NCI-H69 (cell line): ENCODE measurements at places on chromosomes 11 and 22.
A peak's percentile ranks its signal among the peaks of the same experiment; 100 is the strongest.

DNA sequence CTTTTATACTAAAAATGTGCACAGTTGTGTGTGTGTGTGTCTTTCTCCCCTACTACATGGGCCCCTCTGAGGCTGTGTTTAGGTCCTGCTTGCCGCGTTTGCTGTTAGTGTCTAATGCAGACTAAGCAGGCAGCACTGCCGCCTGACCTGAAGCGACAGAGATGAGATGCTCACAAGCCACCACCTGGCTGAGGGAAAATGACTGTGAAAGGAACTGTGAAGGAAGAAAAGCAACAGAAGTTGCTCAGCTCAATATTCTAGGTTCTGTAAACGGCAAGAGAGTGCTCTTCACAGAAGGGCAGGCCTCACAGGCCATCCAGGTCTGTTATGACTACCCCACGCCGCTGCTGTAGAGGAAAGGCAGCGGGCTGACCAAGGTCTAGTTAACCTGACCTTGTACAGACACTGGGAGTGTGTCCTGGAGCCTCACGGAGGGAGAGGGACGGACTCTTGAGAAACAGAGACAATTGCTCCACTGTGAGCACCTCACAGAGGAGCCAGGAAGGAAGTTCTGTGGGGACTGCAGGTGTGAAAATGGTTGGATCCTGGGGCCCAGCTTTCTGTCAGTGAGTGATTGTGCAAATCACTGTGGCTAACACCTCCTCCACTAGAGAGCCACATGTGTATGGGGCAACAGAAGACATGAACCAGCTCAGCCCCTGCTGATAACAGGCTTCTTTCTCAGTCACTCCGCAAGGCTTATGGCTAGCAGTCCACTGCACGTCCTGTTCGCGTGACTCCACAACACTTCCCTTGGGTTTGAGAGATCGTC, 31.3 kb upstream of the YPEL1 start:
- no peak for DNase-seq

DNA sequence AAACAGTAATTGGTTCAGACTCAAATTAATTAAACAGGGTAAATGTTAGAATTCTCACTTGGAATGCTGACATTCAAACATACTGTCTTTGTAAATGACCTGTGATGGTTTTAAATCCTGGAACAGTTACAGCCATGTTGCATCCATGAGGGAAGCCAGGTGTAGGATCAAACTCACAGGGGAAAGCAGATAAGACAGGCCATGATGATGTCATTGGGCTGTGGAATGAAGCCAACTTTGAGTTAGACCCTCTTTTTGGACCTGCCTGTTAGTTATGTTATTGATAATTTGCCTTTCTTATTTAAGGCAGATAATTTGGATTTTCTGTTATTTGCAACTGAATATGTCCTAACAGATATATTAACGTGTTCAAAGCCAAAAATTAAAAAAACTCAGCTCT, 39.3 kb upstream of the ABTB2 start:
- DNase-seq = peak; percentile 37

DNA sequence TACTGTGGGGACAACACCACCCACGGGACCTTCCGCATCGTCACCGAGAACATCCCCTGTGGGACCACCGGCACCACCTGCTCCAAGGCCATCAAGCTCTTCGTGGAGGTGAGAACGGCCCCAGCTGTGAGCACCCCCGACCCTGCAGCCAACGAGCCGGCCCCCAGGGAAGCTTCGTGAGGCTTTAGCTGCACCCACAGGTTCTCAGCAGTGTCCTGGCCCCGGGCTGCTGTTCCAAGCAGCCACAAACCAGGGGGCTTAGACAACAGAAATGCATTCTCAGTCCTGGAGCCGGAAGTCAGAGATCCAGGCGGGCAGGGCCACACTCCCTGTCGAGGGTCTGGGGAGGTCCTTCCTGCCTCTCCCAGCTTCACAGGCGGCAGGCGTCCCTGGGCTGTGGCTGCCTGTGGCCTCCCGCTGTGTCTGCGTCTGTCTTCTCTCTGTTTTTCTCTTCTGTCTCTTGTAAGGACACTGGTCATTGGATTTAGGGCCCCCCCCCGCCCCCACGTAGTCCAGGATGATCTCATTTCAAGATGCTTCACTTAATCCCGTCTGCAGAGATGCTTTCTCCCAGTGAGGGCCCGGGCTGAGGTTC, 12.5 kb downstream of the MUC5B start:
- DNase-seq = no peak

- DNase-seq = no peak
Observed at GRCh38 chr22:37234736-37235711, 9.0 kb downstream of the RAC2 start.

DNA sequence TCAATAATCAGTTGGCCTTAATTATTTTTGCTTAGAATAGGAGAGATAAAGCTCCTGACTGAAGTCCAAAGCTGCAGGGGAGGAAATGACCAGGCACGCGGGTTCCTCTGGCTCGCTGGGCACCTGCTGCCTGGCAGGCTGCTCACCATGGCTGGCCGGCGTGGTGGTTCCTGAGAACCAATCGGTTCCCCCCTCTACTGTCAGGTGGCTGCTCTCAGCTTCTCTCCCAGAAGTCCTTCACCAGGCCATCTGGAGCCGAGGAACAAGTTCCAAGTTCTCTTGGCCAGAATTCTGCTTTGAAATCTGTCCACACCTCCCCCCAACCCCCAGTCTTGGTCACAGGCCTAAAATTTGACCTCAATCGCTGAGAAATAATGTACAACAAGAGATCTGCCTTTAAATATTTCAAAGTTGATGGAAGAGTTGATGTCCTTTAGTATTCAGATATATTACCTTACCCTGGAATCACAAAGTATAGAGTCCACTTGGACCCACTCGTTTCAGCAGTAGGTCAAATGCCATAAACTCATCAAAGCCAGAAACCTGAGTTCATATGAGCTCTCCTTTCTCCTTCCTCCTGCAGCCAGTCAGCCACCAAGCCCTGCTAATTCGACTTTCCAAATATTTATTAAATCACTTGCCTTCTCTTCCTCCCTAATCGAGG, 25.2 kb downstream of the EXPH5 start:
- DNase-seq = no peak

DNA sequence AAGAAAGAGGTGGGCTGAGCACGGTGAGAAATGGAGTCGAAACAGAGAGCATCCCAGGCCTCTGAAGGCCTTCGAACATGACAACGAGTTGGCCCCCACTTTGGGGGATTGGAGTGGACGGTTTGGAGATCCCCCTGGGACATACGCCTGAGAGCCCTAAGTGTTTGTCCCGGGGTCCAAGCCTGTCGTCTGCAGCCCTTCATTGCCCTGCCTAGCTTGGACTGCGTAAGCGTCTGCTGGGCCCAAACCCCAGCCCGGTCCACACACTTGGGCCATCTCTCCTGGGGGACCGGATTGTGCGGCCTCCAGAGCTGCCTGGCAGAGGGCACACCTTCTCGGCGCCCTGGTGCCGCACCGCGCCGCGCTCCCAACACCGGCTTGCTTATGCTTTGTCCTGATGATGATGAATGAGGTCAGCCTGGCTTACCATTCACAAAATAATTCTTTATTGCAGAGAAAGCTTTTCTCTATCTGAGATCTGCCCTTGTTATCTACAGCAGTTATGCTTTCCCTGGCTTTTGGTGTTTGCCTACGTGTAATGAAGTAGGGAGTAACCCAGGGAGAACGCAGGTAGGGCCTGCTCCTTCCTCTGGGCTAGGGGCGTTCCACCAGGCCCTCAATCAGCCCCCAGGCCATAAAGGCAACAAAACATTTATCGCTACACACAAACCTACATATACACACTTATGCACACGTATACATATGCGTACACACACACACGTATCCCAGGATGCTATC, 85.9 kb upstream of the PPARA start:
- DNase-seq = peak; percentile 89

- no peak for DNase-seq
Observed at GRCh38 chr22:43390872-43391271, 20.9 kb upstream of the MPPED1 start.

DNA sequence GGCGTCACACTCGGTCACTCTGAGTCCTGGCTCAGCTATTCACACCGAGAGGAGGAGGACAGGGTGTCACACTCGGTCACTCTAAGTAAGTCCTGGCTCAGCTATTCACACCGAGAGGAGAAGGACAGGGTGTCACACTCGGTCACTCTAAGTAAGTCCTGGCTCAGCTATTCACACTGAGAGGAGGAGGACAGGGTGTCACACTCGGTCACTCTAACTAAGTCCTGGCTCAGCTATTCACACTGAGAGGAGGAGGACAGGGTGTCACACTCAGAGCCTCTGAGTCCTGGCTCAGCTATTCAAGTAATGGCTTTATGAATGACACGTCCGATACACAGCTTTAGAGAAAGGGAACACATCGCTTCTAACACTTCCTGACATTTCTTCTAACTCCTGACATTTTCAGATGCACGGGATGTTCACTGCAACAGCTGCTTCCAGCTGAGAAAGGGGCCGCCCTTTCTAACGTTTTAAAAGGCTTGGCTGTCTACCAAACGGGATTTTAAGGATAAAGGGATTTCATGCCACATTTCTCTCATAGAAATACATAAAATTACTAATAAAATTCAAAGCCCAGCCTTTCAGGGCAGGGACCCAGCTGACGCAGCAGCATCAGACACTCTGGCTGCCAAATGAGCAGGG, 28.1 kb downstream of the DRD4 start:
- no peak for DNase-seq

GRCh38 chr22:23583153-23583552, 3.1 kb upstream of the IGLL1 start:
- no peak for DNase-seq

DNA sequence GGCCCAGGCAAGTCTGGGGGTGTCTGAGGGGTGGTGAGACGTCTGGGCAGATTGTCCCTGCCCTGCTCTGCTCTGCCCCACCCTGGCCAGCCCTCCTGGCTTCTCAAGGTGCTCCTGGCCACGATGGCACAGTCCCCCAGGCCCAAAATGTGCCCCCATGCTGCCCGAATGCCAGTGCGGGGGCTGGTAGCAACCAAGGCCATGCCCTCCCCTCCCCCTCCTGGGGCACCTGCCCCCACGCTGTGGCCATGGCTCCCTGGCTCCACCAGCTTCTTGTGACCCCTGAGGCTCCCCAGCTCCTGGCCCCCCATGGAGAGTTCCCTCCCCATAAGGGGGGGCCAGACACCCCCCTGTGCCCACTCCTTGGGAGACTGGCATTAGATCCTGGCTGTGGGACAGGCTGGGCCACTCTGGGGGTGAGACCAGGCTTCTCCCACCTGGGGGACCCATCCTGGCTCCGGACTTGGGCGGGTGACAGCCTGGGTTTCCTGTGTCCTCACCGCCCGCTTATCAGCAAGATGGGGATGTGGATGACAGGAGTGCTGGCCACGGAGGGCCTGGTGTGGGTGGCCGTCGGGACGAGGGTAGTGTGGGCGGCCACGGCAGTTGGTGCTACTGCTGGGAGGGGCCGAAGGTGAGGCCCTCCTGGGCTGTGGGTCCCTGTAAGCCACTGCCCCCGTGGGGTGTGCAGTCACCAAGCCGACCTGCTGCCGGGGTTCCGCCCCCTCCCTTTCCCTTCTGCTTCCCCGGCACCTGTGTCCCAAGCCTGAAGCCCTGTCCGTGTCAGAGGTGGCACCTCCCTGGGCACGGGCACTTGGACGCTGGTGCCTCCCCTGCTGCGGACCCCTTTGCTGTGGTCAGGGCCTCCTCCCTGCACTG, 15.9 kb upstream of the MUC6 start:
- DNase-seq = no peak

- peak; percentile 98 for DNase-seq
Observed at GRCh38 chr11:1389103-1389931, 417 bp upstream of the BRSK2 start.

- no peak for DNase-seq
Observed at GRCh38 chr11:60996381-60997138, 25.1 kb downstream of the CD6 start.

- no peak for DNase-seq
Observed at GRCh38 chr11:83424376-83425136, 138.4 kb upstream of the CCDC90B start.

DNA sequence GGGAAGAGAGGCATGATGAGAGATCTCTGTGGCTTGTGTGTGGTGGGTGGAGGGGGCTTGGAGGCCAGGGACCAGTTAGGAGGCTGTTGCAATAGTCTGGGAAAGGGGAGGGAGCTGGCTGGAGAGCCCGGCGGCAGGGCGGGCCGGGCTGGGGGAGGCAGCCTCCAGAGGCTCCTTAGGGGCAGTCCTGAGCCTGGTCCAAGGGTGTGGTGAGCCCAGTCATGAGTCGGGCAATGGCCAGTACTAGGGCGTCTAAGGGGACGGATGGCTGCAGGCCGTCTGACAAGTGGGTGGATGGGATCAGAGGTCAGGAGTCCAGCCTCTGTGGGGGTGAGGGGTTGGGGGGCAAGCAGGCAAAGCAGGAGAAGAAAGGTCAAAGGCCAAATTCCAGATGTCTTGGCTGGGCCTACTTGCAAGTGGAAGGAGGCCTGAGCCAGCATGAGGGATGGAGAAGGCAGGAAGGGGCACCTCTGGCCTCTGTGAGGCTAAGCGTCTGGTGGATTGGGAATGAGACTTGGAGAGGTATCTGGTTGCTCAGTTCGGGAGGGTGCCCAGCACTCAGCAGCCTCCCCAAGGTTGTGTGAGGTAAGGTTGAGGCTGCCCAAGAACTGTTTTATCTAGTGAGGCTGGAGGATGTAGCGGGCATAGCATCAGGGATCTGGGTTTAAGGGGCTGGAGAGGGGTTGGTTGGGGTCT, 6.0 kb upstream of the CD248 start:
- no peak for DNase-seq

GRCh38 chr22:31497148-31497938, 1.0 kb downstream of the SFI1 start:
- no peak for DNase-seq

DNA sequence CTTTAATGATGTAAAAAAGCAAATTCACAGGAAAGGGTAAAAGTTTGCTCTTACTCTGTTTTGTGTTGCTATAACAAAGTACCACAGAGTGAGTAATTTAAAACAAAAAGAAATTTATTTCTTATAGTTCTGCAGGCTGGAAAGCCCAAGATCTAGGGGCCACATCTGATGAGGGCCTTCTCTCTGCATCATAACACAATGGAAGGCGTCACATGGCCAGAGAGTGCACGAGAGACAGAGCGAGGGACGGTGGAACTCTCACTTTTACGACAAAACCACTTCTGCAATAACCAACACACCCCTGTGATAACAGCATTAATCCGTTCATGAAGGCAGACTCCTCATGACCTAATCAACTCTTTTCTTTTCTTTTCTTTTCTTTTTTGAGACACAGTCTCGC, 31.1 kb downstream of the CD6 start:
- no peak for DNase-seq

GRCh38 chr11:6251120-6251733, 8.4 kb upstream of the CCKBR start:
- peak; percentile 62 for DNase-seq

GRCh38 chr11:67252831-67253239, 13.4 kb upstream of the GRK2 start:
- peak; percentile 39 for DNase-seq

DNA sequence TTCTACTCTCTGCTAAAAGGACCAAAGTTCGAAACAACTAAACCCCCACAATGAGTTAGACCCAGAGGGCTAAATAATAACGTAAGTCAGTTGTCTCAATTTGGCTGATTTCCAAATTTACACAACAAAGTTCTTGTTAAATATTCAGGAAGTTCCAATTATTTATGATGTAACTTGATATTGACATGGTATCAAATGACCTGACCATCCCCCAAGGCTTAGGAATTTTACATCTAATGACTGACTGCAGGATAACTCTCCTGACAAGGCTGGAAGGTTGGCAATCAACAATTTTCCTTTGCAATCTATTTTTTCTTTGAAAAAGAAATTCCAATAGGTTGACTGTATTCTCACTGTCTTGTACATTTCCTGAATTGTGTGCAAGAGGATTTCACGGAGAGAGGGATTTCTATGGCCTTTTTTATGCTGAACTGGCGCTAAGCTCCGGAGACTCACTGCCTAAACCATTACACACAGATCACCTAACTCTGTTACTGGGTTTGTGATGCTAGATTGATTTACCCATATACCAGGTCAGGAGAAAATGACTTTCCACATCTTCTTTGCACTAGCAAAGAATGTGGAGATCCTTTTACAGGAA, 9.6 kb upstream of the CDON start:
- DNase-seq = peak; percentile 53
